Glutamatergic neuron (in vitro differentiated cells): ENCODE measurements at places on chromosomes 16 and 17. TPM values are rescaled to one million over a fixed set of nuclear protein-coding genes. Genes with fewer than 3 reads are reported as not detected.

- DNase-seq = no peak
These were observed 4.0 kb upstream of the PHKG2 start for GRCh38 chr16:30744183-30744582.

GRCh38 chr17:6913608-6914443 is 82.0 kb upstream of the ALOX12 start:
- DNase-seq = peak; percentile 80

DNA sequence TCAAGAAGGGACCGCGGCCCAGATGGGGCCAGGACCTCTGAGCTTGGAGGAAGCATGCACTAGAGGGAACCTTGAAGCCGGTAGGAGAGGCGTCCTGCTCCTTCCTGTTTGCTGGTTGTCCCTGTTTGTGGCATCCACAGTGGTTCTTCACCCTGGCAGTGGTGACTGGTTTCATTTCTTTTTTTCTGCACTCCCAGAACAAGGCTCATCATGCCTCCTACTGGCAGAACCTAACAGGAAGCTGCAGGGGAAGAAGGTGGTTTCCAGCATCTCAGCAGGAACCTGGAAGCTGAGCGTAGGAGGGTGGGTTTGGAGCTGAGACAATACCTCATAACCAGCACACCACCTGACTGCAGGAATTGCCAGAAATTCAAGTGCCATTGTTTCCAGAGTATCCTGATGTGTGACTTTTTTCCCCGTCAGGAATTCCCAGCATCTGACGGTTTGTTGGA is 5.8 kb downstream of the TMEM231 start:
- no peak for DNase-seq

- DNase-seq = no peak
These were observed 5.1 kb downstream of the NUDT16L1 start for GRCh38 chr16:4698321-4699045.

Gene PHB1
- total RNA-seq = 134 TPM

- DNase-seq = no peak
These were observed 664.7 kb downstream of the KCNJ2 start for GRCh38 chr17:70834039-70834438.

Gene HES7
- 2.2 TPM for total RNA-seq

DNA sequence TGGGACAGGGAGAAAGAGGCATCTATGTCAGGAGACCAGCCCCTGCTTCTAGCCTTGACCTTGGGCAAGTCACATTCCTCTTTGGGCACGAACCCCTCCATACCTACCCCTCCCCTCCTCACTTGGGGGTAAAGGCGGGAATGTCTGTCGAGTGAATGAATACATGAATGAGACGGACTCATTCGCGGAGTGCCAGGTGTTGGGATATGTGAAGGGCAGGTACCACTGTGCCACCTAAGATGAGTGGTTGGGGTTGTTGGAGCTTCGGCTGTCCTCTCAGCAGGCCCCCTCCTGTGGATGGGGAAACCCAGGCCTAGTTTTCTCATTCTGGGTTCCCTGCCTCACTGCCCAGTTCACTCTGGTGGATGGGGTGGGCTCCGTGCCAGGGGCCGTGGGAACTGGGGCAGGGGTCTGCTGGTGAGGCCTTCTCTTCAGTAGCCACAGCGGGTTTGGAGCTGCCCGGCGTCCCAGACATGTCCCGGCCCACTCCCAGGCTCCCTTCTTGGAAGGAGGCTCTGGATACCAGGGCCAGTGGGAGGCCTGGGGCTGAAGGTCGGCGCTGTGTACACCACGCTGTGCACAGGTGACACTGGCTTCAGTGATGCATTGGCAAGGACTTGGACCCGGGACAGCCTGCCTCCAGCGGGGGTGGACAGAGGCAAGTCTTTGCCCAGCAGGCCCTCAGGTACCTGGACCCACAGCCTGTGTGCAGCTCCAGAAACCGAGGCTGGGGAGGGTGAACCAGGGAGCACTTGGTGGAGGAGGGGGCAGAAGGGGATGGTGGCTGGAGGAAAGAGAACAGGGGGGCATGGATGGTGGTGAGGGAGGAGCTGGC is 5.6 kb downstream of the GLIS2 start:
- DNase-seq = no peak

- DNase-seq = no peak
These were observed 15.2 kb upstream of the SRRM2 start for GRCh38 chr16:2737238-2737605.

GRCh38 chr16:10504404-10504885 is 76.0 kb downstream of the EMP2 start:
- DNase-seq = no peak

GRCh38 chr17:55663400-55663799 is 59.3 kb downstream of the TMEM100 start:
- DNase-seq = no peak

DNA sequence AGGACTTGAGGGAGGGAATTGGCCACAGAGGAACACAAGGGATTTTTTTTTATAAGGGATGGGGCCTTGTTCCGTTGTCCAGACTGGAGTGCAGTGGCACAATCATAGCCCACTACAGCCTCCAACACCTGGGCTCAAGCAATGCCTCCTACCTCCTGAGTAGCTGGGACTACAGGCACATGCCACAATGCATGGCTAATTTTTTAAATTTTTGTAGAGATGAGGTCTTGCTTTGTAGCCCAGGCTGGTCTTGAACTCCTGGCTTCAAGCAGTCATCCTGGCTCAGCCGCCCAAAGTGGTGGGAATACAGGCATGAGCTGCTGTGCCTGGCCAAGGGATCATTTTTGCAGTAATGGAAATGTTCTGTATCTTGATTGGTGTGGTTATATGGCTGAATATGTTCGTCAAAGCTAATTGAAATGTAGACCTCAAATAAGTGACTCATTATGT is 56.9 kb downstream of the VMP1 start:
- no peak for DNase-seq

Gene ZNF48
- 74.7 TPM for total RNA-seq

DNA sequence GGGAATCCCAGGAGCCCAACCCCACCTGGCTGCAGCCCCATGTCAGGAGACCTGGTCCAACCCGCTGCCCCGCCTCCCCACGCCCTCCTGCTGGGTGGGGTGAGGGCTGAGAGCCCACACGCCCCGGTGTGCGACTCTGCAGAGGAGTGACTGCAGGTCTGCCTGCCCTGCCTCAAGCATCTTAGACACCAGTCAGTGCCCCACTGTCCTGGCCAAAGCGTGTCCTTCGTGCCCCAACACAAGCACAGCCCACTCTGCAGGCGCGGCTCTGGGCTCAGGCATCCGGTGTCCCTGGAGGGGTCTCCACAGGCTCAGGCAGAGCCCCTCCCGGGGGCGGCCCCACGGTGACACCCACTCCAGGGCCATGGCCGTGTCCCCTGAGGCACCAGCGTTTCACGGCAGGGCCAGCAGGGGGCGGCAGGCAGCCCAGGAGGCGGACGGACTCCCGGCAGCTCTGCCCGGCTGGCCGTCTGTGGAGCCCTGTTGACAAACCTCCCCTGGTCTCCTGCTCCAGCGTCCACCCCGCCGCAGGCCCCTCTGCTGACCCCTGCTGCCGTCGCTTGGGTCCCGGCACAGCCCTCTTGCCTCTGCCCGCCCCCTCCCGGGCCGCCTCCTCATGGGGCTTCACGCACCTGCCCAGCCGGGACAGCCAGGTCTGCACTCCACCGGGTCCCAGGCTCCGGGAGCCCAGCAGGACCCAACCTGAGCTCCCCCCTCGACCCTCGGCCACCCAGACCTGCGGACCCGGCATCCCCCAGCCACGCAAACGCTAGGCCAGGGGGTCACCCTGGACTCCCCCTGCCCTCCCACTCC is 8.6 kb upstream of the UBE2I start:
- DNase-seq = peak; percentile 83

DNA sequence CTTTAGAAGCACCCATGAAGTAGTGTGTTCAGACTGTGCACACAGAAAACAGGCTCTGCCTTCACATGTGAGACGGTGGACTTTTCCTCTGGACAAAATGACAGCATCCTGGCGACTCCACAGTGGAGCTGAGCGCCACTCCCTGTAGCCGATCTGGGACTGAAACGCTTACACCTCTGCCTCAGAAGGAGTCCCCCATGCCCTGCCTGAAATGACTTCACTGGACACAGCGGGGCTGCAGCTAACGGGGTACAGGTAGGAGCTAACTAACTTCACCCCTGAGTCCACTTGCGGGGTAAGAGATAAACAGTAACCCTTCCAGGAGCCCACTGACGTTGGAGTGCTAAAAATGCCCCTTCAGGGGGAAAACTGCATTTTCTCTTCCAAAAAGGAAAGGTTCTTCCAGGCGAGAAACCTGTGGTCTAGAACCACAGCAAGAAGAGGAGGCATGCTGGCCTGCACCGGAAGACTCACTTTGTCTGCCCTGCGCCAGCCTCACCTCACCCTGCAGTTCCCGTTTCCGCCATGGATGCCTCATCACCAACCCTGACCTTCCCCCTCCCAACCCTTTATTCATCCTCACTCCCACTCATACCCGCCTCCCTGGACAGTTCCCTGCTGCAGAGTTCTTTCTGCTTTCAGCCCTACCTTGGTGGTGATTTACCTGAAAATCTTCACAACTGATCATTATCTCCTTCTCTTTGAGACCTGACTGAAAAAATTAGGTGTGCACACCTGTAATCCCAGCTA is 19.4 kb upstream of the ENDOV start:
- no peak for DNase-seq

- DNase-seq = no peak
These were observed 17.2 kb upstream of the ALOX15 start for GRCh38 chr17:4658478-4659305.

Gene PARN
- 26.2 TPM for total RNA-seq

Gene OTOP3
- total RNA-seq = not detected

Gene FA2H
- total RNA-seq = not detected

- DNase-seq = peak; percentile 55
These were observed 24.2 kb downstream of the B9D1 start for GRCh38 chr17:19338031-19338990.

DNA sequence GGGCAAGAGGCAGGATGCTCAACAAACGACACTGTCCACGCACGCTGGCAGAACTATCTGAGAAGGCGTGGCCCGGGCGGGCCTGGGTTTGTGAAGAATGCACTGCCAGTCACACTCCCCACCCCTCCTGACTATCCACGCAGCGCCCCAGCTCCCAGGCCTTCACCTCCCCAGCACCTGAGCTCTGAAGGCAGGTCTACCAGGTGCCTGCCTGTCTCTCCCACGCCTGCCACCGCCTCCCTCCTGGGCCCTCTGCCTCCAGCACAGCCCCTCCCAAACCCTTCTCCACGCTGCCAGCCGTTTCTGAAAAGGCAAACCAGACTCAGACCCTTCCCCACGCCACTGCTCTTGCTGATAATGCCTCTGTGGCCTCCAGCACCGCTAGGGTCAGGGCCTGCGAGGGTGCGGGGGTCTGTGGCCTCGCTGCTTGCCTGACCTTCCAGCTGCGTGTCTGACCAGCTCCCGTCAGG is 11.6 kb downstream of the MYBBP1A start:
- no peak for DNase-seq

DNA sequence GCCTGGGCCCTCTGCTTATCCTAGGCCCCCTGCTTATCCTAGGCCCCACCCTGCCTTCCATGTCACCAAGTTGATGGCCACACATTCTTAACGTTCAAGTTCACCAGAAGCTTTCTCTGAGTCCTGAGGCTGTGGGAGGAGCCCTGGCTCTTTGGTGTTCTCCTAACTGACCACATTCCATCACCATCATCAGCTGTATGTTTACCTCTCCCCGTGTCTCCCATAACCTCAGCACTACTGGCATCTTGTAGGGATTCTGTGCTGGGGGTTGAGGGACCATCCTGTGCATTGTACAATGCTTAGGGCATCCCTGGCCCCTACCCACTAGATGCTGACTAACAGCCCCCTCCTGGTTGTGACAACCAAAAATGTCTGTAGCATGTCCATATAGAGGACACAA is 99.3 kb downstream of the NDE1 start:
- DNase-seq = no peak

DNA sequence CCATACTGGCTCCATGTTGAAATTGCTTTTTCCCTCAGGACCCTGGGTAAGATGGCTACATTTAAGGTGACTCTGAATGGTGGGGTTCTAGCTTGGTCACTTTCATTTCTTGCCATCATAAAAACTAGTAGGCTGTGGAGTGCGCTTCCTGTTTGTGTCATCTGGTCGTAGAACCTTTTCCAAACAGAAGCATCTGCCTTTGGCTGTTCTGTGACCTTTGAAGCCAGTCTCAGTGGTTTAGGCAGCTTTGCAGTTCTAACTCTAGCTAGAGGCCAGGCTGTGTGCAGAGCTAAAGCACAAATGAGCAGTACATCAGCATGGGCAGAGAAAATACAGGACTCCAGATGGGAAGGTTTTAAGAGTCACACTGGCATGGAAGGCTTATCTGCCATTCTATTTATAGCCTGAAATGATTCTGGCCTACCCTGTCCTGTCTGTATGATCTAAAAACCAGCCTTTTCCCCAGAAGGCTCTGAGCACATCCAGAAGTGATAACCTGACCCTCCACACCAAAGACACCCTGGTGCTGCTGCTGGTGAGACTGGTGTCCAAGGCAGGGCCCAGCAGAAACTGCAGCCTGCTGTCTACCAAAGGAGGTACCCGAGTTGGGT is 8.6 kb downstream of the ESRP2 start:
- DNase-seq = no peak

DNA sequence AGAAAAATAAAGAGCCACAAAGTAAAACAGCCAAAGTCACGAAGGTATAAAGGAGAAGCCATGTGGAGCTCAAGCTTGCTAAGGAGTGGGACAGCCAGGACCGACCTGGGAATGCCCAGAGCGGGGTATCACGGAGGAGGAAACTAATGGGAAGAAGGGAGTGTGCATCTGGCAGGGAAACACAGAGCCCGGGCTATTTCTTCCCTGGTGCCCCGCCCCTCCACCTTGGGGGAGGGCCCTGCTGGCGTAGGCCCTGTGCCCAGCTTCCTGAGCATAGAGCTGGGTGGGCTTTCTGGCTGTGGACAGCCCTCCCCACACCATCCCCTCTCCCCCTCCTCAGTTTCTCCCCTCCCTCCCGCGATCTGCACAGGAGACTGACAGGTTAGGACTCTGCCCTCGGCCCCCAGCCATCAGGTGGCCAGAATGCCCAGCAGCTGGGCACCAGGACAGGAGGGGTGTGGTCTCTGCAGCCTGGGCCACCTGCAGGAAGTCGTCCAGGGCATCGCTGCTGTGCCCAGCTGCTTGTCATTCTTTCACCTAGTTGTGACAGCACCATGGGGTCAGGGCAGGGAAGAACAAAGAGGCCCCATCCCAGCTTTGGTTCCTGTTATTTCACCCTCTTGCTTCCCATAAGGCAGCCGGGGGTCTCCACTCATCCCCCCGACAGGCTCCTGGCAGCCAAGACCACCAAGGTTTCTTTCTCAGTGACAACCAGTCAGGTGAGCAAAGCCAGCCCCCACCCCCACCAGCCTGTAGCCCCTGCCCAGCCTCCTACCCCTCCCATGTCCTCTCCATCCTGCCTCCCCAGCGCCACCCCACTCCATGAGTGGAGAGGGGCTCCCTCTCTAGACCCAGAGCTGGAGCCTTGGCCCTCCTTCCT is 7.1 kb upstream of the DCAF7 start:
- no peak for DNase-seq
